ENCODE measurements at places on chromosomes 16 and 17.

- no peak for DNase-seq
Observed at GRCh38 chr16:13348416-13348815, 447.0 kb downstream of the SHISA9 start.

DNA sequence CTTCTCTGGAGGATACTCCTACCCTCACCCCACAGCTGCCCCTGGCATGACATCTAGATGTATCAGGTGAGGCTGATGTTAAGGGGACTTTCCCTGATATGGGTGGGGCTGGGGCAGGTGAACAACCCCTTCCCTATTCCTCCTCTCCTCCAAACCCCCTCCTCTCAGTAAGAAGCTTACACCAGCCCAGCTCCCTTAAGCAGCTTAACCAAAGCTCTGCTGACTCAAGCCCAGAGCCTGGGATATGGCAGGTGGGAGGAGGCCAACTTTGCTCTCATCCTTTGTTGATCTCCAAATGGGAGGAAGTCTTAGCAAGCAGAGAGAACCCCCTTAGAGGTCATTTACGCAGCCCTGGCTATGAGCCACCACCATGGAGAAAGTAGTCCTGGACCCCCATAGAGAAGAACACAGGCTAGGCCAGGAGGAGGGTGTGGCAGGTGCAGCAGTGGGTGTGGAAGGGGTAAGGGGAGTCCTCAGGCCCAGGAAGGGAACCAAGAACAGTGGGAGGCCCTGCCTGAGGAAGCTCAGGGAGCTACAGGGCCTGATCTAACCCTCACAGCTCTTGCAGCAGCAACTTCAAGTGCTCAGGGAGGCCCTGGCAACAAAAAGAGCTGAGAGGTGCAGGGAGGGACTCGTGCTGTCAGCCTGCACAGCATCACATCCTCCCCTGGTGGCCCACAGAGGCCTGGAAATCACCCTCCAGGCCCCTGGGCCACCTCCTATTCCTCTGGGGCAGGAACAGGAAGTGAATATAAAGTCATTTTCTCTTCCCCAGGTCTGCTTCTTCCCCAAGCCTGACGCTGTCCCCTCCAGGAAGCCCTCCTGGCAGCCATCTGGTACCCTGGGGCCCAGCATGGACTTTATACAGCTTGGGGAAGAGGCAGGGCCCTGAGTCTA is 2.9 kb downstream of the UNC119 start:
- no peak for DNase-seq

DNA sequence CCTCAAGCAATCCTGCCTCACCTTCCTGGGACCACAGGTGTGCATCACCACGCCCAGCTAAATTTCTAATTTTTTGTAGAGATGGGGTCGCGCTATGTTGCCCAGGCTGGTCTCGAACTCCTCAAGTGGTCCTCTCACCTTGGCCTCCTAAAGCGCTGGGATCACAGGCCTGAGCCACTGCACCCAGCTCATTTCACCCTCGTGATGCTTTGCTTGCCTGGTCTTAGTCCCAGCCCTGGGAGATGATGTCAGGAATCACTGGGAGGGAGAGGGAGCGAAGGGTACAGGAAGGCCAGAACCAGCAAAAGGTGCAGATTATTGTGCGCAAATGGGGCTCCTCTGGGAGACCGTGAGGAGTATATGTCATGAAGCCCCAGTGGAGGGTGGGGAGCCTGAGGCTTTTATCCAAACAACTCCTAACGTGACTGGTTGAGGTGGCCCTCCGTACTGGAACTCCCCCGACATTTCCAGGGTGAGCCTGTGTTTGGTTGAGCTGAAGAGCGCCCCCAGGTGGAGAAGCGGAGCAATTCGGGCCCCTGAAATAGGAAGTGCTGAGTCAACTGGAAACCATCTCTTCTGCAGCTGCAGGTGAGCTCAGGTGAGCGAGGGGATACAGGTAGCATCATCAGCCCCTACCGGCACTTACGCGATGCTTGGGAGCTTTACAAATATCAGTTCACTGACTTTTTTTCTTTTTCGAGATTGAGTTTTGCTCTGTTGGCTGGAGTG is 41.2 kb upstream of the HAPSTR1 start:
- no peak for DNase-seq

GRCh38 chr16:12900156-12900555 is 1.2 kb upstream of the SHISA9 start:
- no peak for DNase-seq

DNA sequence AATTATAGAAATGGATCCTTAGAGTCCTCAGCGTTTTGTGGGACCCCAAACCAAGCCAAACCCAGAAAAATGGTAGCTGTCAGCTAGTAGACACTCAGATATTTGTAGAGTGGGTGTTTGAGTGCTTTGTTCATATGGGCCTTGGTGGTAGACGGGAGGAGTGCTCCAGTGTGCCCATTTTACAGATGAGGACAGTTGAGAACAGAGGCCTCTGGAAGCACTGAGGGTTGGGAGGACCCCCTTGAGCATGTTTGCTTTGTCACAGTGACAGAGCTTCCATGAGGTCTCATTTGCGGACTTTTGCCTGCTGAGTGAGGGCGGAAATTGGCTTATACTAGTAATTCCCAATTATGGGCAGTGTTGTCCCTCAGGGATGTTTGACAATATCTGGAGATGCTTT is 111.7 kb downstream of the ABCC6 start:
- no peak for DNase-seq

GRCh38 chr16:82013139-82013538 is 1.9 kb upstream of the SDR42E1 start:
- no peak for DNase-seq

GRCh38 chr17:68860941-68861340 is 94.3 kb downstream of the ABCA8 start:
- no peak for DNase-seq

GRCh38 chr16:10206215-10206614 is 24.0 kb upstream of the GRIN2A start:
- DNase-seq, result no peak

- no peak for DNase-seq
Observed at GRCh38 chr16:35440875-35441274, 1981.5 kb downstream of the TP53TG3F start.

- DNase-seq, result no peak
Observed at GRCh38 chr17:35342276-35342675, 31.1 kb downstream of the SLFN11 start.
